ENCODE measurements at places on chromosomes 11 and 22. TPM values are rescaled to one million over a fixed set of nuclear protein-coding genes. Genes with fewer than 3 reads are reported as not detected.

The KCNK7 gene
- total RNA-seq, result 2.0 TPM

The YWHAH gene
- 203 TPM for total RNA-seq

The TNNT3 gene
- total RNA-seq, result not detected

The MMP10 gene
- total RNA-seq, result not detected

The PRODH gene
- total RNA-seq, result 42.6 TPM

The OR8G5 gene
- total RNA-seq, result not detected

The DERL3 gene
- 10.9 TPM for total RNA-seq

The STK33 gene
- 13.3 TPM for total RNA-seq

The CSNK2A3 gene
- 1.1 TPM for total RNA-seq

The LARGE2 gene
- total RNA-seq, result 126 TPM

The FIBIN gene
- 0.37 TPM for total RNA-seq

The SCARF2 gene
- 26.3 TPM for total RNA-seq

The ACTN3 gene
- total RNA-seq, result 20.4 TPM

The GDPD5 gene
- 5.3 TPM for total RNA-seq

The MYOD1 gene
- not detected for total RNA-seq

All from WTC11 (cell line).